Posterior cingulate gyrus (tissue), 11 donors: ENCODE measurements at places on chromosomes 3 and 15.

DNA sequence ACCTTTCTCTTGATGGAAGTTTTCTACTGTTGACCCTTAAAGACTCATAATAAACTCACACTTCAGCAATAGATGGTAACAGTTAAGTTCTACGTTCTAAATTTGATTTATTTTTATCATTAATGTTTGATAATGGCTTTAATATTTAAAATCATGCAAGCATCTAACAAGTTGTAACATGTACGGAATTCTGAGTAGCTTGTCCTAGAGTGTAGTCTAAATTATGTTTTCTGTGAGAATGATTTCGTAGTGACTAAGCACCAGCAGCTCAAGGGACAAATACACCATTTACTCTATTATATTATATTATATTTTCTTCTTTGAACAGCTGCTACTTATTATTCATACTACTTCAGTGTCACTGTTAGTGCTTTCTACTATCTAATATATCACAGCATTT, 345.6 kb downstream of the NLGN1 start:
- no peak for DNase-seq

GRCh38 chr15:67296684-67297083, 42.1 kb downstream of the IQCH start:
- no peak for DNase-seq

GRCh38 chr3:120710369-120710768, 28.3 kb upstream of the HGD start:
- no peak for DNase-seq

GRCh38 chr3:8837162-8837561, 67.7 kb upstream of the OXTR start:
- DNase-seq = no peak

DNA sequence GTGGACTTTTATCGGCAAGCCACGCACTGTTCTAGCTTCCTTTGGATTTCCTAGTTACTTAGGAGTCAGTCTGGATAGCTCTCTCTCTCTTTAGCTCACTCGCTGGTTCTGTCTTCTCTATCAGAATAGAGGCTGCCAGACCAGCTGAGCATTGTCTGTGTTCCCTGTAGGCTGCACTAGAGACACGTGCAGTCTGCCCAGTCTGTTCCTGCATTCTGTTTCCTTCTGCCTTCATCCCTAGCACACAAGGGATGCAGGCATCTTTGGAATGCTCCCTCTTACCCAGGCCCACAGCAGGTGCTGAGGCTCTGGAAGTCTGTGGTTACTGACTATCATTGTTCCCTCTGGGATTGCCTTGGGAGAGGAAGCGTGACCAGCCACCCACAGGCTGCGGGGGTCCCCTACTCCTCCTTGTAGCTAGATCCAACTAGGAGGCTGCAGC, 322.8 kb downstream of the ZNF621 start:
- no peak for DNase-seq
